AG08395 (cell line): ENCODE measurements at places on chromosomes 13 and 19.
A peak's percentile ranks its signal among the peaks of the same experiment; 100 is the strongest.

- no peak for DNase-seq
These were observed 26.4 kb upstream of the ZNF431 start for GRCh38 chr19:21115430-21115829.

DNA sequence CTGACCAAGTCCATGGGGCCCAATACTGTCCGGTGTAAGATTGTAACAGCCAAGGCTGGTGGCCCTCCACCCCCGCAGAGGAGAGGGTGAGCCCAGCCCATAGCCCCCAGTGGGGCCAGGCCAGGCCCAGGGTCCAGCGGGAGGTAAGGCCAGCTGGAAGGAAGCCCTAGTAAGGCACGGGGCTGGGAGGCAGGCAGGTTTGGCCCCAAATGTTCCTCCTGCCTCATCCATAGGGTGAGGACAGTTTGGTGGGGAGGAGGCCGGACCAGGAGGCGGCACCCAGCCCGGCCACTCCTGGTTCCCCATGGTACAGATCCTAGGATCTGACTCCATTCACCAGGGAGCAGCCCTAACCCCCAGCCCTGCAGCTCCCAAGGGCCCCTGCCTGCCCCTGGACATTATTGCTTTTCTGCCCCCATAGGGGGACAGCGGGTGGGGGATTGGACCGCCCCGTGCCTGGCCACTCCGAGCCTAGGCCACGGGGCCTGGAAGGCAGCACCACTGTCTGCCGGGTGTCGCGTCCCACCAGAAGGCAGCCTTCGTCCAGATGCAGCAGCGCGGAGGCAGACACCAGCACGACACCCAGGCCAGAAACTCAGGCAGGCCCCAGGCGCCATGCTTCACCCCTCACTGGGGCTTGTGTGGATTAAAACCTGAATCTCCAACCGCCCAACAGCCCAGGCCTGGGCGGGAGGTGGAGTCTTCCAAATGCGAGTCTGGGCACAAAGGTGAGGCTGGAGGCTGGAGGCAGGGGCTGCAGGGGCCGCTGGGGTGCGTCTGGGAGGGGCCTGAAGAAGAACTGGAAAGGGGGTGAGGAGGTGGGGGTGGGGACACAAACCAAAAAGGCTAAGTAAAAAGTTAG, 6.7 kb upstream of the CCNP start:
- DNase-seq, result no peak

DNA sequence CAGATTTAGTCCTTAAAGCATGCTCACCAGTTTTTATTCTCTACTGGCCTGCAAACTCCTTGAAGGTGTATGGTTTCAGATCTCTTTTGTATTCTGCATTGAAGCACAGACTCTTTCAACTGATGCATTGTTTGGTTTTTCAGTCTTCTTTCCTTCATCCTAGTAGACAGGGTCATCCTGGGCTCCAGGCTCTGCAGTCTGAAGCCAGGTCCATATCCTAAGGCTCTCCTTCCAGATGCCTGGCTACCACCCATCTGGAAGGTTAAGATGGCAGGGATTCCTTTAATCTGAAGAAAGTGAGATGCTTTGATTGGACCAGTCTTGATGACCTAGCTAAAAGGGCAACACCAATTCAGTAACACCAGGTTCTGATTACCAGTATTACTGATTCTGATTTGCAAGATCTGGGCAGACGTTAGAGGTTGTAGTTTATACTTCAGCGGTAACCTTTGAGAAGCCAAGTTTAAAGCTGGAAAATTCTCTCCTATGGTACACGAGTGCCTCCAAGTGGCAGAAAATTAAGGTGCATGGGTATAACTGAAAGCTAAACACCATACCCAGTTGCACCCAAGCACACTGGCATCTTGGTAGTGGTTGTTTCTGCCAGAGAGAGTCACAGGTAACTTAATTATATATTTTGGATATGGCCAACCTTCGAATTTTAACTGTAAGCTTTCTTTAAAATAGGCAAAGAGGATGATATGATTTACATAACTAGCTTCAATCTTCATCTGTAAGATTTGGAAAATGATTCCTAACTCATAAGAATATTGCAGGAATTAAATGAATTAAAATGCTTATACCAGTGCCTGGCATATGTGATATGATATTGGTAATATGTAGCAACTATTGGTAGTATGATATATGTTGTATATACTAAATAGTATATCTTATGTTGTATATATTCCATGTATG, 1651.9 kb upstream of the MIR17HG start:
- DNase-seq, result peak; percentile 4

GRCh38 chr19:52028780-52029123, 573 bp upstream of the ZNF614 start:
- DNase-seq, result no peak

GRCh38 chr13:97879646-97880310, 73.7 kb upstream of the IPO5 start:
- DNase-seq, result peak; percentile 88

- DNase-seq, result no peak
These were observed 507.6 kb upstream of the ARGLU1 start for GRCh38 chr13:107075576-107075975.

GRCh38 chr13:75482070-75482819, at the start of gene TBC1D4:
Gene TBC1D4 (minus strand): TSS chr13:75482169. CDS start chr13:75481767, 402 bp downstream.
- DNase-seq, result peak; percentile 67
